ENCODE measurements at places on chromosomes 4 and X.

GRCh38 chr4:48079972-48080391 is 54.1 kb downstream of the TXK start:
- no peak for DNase-seq

DNA sequence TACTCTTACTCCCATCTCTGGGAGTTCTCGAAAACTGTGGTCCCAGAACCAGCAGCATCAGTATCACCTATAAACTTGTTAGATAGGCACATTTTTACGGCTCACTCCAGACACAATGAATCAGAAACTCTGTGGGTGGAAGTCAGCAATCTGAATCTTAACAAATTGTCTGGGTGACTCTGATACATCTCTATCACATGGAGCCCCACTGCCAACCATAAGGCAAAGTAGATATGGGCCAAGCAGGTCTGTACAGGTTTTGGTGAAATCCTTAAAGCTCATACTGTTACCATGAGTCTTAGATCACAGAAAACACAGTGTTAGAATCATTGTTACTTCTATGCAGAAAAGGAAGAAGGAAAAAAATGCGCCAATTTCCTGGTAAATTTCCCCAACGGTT is 122.5 kb upstream of the HCCS start:
- no peak for DNase-seq

- no peak for DNase-seq
Observed at GRCh38 chr4:173860094-173860493, 330.1 kb upstream of the HAND2 start.

DNA sequence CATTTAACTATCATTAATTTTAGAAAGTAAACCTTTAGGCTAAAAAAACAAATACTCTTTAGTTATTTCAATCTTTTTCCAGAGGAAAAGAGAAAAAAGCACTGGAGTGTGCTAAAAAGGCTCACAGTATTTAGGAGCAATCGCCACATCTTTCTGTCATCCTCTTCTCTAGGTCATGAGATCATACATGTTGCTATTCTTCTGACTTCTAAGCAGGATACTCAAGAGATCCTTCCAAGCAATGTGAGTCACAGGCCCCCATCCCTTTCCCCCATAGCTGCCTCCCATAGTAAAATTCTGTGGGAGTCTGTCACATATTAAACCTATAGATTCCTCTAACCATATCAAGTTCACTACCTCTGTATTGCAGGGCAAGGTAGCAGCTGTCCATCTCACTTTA is 7.7 kb downstream of the EDNRA start:
- DNase-seq: no peak

DNA sequence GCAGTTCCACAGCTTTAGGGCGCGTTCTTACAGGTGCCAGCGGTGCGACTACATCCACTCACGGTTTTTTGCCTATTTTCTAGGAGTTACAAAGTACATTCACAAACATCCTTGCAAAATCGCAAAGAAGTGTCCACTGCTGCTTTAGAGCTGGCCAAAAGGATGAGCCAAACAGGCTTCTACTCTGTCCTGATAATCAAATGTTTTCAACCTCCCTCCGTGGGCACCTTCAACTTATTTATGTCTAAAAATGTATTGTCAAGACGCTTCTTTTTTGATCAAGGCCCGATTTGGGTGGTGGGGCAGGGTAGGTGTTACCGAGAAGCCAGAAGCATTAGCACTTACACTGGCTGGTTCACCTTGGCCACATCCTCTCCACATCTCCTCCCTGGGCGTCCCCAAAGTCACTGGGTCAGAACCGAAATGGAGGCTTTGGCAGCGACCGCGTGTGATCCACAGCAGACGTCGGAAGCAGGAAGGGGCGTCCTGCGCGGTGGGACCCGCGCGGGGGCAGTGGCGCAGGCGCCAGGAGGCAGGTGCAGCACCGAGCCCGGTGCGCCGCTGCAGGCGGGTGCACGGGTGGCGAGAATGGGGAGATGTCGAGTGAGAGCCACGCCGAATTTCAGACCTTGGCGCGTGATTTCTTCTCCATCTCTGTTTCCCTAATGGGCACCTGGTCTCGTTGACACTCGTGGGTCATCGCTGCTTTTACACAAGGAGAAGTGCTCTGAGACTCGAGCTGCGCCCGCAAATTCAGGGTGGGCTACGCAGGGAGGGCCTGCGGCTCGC is 16.9 kb downstream of the NKX3-2 start:
- no peak for DNase-seq

- DNase-seq: no peak
Observed at GRCh38 chr4:7023901-7024300, 19.3 kb upstream of the TADA2B start.

DNA sequence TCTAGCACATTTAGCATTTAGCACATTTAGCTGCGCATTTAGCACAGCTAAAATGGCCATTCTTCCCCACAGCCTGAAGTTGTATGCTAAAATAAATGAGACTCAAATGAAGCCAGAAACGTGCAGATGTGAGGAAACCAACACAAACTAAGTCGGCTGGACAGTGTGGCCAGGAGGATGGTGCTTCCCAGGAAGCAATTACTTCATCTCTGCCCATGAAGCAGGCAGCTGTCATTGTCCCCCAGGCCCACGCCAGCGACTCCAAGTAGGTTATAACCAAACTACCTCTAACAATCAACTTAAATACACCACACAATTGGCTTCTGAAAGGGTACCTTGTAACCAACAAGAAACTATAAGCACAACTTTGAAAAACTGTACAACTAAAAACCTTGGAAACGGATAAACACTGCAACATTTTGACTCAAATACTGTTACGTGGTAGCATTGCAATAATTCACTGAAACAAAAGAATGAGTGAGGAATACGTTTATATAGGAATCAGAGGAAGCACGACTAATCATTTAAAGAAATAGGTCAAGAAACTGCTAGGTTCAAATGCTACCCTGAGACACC is 39.2 kb downstream of the AFAP1 start:
- no peak for DNase-seq

DNA sequence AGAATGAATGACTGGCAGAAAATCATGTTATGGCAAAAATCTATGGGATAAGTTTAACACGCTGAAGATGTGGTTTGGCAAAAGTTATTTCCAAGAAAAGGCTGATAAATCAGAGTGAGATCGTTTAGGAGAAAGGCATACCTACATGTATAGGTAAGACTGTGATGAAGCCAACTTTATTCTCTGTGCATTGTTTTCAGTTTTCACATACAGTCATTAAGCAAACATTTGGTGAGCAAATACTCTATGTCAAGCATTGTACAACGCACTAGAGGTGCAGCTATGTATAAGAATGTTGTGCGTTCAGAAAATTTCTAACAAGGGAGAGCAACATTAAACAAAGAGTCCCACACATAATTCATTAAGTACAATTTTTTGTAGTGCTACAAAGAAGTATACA is 121.7 kb downstream of the TEX13A start:
- DNase-seq: no peak
